ENCODE measurements at places on chromosomes 2 and 18.
A peak's percentile ranks its signal among the peaks of the same experiment; 100 is the strongest.

GRCh38 chr2:138630164-138630563 lies 128.6 kb downstream of the SPOPL start:
- DNase-seq, result no peak

- DNase-seq, result no peak
Observed at GRCh38 chr2:239353692-239354091, 47.1 kb downstream of the HDAC4 start.

DNA sequence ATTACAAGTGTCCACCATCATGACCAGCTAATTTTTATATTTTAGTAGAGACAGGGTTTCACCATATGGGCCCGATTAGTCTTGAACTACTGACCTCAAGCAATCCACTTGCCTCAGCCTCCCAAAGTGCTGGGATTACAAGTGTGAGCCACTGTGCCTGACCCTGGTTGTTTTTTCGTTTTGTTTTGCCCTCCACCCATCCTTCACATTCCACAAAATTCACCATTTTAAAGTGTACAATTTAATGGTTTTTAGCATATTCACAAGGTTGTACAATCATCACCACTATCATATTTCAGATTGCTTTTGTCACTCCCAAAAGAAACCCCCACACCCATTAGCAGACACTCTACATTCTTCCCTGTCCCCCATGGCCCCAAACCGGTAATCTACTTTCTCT lies 215.0 kb downstream of the TPGS2 start:
- DNase-seq, result no peak

GRCh38 chr18:76922107-76922506 lies 99.8 kb downstream of the ZNF236 start:
- peak; percentile 38 for DNase-seq

DNA sequence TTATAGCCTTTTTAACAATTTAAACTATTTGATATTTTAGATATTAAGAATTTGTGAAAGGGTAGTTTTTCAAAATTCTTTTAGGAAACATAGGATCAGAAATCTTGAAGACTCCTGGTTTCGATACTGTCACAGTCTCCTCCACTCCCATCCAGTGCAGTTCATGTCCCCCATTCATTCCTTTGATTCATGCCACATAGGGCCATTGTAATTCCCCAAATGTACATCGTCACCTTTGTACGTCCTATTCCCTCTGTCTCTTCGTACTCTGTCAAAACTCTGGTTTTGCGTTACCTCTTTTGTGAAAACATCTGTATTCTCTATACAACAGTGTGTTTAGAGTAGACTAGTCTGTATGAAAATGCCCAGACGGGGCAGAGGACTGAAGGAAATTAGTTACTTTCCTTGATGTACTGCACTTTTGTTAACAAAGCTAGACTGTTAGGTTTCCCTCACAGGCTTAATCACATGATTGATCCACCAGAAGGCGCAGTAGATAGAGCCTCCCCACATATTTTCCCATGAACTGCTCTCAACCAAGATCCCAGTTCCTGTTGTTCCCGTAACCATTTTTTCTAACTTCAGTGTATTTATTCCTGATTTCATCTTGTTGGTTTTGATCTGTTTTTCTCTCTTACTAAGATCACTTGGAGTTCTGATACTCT lies 2.5 kb downstream of the MRPL35 start:
- DNase-seq, result no peak

DNA sequence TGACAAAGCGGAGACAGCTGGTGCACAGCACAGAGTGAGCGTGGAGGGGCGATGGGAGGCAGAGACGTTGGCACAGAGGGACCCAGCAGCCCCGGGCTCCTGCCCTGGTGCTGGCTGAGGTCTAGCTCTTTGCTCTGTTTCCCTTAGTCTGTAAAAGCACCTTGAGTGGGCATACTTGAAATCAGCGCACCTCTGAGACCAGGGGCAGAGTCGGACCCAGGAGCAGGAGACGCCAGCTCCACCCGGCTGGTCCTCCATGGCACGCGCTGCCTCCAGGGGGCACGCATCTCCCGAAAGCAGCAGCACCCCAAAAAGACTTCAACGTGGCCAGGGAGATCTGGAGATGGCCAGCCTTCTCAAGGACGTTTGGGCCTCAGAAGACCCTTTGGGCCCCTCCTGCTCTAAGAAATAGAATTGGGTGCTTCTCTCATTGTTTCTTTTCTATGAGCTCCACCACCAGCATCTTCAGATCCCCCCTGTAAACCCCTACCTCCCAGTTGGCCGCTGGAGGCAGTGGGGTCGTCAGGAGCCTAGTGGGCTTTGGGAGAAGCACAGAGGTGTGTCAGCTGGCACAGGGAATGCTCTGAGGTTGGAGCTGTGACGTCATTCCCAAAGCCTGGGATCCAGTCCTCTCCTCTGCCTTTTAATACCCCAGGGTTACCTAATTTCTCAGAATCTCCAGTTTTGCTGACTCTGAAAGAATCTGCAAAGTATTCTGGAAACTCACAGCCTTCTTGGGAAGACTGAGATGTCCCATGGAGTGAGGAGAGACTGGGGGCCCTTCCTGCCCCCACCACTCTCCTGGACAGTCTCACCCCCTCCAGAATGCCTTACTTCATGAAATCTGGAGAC lies 58.9 kb downstream of the CIB4 start:
- DNase-seq, result no peak

- DNase-seq, result no peak
Observed at GRCh38 chr2:143786026-143786765, 657.0 kb downstream of the ARHGAP15 start.

- DNase-seq, result peak; percentile 15
Observed at GRCh38 chr2:158795195-158795924, at the start of gene DAPL1. Gene DAPL1, plus strand, starts transcription at chr2:158795317. Its CDS starts 56 bp downstream, at chr2:158795373.

GRCh38 chr2:121058852-121059558 lies 226.0 kb downstream of the TFCP2L1 start:
- DNase-seq, result no peak

DNA sequence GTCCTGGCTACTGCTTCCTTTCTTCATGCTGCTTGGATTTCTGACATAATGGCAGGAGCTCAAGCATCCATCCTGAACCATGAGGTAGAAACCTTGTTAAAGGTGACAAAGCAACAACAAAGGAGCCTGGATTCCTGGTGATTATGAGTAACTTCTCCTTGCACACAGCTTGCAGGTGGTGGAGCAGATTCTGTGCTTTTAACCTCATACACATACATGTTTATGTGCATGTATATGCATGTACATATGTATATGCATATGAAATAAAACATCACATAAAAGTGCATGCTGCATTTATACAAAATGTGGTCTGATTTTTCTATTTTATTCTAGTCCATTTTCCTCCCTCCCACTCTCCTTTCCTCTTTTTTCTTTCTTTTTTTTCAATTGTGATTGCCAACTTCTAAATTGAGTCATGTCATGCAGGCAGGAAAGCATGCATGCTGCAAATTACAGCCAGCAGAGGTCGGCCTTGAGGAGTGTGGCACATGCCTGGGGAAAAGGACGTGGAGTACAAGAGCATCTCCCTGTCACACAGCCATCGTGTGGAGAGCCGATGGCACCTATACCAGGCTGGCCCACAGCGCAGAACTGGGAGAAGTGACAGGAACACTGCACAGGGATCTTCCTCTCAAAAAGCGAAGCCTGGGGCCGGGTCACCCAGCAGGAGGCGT lies 17.9 kb downstream of the LCT start:
- DNase-seq, result peak; percentile 53

DNA sequence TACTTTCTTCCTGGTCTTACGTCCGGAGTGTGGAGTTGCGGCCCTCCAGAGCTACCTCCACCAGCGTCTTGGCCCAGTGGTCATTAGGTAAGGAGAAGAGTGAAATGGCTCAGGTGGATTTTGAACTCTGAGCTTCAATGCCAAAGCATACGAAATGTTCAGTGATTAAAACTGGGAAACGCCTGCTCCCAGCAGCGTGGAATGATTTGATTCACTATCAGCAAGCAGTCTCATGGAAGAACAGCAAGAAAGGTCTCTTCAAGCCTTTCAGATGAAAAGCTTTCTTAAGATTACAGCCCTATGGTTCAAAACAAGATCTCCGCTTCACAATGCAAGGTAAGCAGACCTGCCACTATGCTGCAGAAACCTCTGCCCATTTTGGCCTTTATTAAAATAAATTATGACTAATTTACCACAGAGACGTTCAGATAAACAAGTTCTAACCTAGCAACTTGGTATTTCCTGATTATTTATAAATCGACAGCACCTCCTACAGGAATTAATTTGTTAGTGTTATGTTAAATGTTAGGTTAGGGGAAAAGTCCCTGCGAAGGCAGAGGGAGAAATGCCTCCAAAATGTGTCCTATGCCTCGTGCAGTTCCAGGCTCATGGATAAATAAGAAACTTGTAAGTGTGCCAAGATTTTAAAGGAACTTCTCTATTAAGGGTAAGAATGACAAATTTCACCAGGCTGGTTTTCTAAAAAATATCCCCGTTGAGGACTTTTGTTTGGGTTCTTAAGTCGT lies 10.1 kb downstream of the SP9 start:
- no peak for DNase-seq

DNA sequence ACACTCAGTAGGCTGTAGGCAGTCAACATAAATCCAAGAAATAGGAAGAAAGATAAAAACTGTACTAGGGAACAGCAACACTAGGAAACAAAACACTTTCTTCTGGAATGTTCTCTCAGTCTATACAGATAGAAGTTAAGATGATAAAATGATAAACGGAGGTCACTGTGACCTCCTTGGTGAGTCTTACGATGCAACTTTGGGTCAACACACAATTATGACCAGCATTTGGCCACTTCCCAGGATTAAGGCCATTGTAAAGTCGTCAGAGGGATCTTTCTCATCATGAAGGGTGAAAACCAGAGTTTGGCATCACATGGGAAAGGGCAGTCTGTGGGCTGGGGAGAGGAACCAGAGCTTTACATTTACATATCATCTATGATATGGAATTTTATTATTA lies 33.4 kb downstream of the LAMA3 start:
- no peak for DNase-seq

- no peak for DNase-seq
Observed at GRCh38 chr2:16189029-16189835, 248.9 kb downstream of the MYCN start.

DNA sequence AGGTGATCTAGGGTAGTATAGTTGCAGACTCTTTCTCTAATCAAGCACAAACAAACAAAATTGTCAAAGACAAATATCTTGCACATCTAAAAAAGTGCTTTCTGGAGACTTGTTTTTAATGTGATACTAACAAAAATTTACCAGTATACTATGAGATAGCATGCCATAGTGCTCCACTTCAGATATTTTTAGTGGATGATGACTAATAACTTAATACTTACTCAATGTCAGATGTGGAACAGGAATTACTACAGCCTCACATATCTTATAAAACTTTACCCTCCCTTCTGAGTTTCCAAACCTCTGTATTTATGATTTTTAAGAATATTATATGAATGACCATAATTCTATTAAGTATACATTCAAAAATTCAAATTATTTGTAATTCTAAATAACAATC lies 1162.0 kb upstream of the SLC39A10 start:
- DNase-seq, result no peak

DNA sequence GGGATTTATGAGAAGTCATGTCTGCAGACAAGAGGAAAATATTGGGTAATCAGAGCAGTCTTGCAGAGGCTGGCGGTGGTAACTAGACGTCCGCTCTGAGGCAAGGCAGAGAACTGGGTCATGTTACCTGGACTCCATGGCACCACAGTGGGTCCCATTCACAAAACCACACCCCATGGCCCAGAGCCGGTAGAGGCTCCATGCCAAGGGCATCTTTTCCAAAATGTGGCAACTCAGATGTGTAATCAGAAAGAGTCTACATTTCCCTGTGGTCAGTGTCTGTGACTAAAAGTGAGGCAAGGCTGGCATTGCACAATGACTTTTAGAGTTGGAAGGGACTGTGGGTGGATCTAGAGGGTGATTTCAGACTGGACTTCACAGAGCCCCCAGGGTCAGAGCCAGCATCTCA lies 113.1 kb downstream of the MREG start:
- DNase-seq, result no peak

DNA sequence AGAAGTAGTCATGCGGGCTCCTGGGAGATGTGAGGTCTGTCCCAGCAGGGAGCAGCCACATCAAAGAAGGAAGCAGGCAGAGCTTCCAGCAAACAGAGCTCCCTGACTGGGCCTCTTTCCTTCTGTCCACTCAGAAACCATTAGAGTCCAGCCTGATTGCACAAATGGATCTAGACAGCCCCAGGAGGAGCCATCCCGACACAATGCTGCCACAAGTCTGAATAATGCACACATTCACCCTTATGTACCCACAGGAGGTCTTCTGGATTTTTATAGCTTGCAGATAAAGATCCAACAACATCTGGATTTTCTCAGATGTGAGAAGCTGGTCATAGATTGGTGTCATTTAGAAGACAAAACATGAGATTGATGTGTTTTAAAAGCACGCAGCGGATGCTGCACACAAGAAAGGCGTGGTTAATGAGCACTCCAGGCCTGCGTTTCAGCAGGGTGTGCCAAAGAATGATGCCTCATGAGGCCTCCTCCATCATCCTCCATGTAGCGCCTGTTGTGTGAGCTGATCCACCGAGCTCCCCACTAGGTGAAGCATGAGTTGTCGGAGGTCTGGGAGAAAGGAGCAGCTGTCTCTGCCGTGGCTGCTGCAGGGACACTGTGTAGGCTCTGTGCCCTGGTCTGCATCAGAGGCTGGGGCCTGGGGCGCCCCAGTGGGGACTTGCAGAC lies 60.6 kb downstream of the MTCL1 start:
- no peak for DNase-seq

- no peak for DNase-seq
Observed at GRCh38 chr18:607930-608329, 11.1 kb downstream of the CLUL1 start.

DNA sequence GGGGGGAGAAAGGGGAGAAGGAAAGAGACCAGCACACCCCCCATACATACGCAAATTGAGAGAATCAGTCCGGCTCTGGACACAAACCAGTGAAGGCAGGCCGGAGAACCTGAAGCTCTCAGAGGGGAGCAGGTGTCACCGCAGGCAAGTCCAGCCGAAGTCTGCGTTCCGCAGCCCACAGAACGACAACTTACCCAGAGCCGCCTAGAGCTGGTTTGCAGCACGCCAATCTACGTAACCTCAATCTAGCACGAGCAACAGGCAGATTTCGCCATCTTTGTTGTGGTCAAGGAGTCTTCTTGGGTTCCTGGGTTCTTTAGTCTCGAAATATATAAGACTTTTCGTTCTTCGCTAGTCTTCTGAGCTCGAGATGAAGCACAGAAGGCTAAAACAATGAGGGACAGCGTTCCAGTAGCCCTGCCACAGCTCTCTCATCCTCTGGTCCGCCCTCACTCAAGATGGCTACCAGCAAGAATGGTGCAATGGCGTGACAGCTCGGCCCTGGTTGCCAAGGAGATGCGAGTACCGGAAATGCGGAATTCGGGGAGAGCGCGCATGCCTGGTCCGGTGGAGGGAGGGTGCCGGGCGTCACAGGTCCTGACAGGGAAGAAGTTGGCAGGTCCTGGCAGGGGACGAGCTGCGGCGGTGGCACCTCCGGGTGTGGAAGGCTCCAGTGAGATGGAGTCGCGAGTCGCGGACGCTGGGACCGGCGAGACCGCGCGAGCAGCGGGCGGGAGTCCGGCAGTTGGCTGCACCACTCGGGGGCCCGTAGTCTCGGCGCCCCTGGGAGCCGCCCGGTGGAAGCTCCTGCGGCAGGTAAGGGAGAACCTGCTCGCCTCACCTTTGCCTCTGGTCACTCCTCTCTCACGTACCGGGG lies at the start of the genes CAMKMT and PREPL:
CAMKMT (plus strand) TSS at position 618 of the 877 bp plus-strand sequence.
PREPL (minus strand) TSS at position 165 of the 877 bp plus-strand sequence. CDS start 15,152 bp downstream, outside the sequence.
- DNase-seq, result peak; percentile 96

GRCh38 chr2:3493615-3494007 lies 25.7 kb downstream of the ADI1 start:
- DNase-seq, result peak; percentile 27

Data from HEK293T (cell line).